Activated T-helper 1 cell treated with anti-CD3 and anti-CD28 coated beads, Interleukin-2, amount 50 U/mL, for 16 hours (primary cell): ENCODE measurements at places on chromosomes 3 and 15.
A peak's percentile ranks its signal among the peaks of the same experiment; 100 is the strongest.

DNA sequence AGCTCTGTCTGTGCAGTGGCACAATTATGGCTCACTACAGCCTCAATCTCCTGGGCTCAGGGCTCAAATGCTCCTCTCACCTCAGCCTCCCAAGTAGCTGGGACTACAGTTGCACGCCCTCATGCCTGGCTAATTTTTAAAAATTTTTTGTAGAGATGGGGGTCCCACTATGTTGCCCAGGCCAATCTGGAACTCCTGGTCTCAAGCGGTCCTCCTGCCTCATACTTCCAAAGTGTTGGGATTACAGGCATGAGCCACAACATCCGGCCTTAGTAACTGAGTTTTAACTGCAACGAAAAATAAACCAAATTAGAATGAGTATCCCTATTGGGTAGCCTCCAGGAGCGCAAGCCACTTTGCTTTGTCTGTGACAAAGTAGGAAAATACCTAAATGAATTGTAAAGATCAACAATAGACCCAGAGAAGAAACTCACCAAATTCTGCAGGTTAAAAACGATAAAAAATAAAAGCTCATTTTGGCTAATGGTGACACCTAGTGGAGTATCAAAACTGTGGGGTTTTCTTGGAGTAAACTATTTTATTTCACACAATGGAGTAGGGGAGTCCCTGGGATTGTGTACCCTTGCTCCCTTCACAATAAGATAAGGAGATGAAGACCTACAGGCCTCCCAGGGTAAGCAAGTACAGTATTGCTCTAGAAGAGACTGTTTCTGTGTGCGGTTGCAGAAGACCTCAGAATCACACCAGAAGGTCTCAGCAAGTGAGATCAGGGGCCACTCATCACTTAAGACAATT, 21.0 kb upstream of the CA12 start:
- DNase-seq = no peak

- DNase-seq = no peak
Measured at GRCh38 chr3:169394316-169394715, 269.2 kb downstream of the MECOM start.

GRCh38 chr3:168847291-168847883, 751.7 kb upstream of the GOLIM4 start:
- no peak for DNase-seq

DNA sequence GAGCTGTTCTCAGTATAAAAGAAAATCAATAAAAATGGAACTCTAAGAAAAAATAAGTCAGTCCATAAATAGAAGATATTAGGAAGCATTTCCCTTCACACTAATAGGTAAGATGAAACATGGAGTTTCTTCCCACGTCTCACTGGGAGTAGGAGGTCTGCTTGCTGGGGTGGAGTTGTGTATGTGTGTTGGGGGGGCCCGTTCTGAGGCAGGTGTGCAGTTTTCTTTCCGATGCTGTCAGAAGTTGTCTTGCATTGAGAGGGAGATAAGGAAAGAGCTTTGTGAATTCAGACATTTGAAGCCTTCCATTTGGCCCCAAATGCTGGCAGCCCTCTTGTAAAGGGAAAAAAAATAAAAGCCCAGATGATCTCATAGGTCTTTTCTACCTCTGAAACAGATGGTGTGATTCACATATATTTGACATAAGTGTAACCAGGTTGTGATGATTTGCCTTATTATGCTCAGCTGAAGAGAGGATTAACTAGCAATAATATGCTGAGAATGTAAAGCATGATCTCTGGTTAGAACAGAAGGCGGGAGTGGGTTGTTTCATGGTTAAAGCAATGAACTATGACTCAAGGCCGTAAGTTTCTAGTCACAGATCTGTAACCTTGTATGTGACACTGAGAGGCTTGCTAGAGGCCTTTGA, 8.8 kb downstream of the RASGRP1 start:
- no peak for DNase-seq

DNA sequence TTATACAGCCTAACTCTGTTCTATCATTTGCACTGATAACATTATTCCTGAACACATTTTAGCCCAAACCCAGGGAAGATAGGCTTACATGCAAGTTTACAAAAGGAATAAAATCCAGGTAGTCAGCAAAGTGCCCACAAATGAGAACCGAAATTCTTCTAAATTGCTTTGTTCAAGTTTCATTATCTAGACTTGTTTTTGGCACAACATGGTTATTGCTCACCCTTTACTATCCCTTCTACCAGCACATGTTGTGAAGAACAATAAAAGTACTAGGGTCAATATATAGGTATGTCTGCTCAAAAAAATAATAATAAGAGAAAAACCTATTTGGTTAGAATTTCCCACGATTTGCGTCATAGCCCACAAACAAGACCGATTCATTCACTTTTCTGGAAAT, 430.5 kb downstream of the FGF12 start:
- no peak for DNase-seq

DNA sequence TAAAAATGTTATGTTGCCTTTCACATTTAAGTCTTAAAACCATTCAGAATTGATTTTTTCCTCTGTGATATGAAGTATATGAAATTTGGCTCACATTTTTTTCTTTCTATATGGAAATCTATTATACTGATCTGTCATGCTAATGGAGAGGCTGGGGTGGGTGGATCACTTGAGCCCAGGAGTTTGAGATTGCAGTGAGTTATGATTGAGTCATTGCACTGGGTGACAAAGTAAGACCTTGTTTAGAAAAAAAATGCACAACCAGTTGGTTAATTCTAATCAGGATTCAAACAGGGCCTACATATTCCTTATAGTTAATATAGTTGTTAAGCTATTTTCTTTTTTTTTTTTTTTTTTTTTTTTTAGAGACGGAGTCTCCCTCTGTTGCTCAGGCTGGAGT, 230.5 kb downstream of the MFSD1 start:
- DNase-seq = no peak

DNA sequence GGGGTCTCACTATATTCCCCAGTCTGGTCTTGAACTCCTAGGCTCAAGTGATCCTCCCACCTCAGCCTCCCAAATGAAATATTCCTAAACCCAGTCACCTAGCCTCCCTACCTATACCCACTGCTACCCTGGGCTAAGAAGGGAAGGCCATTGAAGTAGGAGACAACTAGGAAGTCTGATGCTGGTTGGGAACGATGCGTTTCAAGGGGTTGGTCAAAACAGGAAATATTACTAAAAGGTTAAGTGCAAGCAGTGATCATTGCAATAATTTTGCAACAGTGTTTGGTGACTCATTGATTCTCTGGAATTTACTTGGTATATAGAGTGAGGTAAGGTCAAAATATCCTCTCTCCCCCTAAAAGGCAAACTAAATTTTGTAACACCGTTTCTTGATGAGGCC, 4.6 kb upstream of the UQCRC1 start:
- no peak for DNase-seq

- DNase-seq = no peak
Measured at GRCh38 chr3:124993466-124993865, 58.9 kb upstream of the MUC13 start.

- DNase-seq = no peak
Measured at GRCh38 chr15:33091983-33092693, 102.4 kb downstream of the FMN1 start.

GRCh38 chr15:92601592-92602266, 53.8 kb downstream of the FAM174B start:
- no peak for DNase-seq

DNA sequence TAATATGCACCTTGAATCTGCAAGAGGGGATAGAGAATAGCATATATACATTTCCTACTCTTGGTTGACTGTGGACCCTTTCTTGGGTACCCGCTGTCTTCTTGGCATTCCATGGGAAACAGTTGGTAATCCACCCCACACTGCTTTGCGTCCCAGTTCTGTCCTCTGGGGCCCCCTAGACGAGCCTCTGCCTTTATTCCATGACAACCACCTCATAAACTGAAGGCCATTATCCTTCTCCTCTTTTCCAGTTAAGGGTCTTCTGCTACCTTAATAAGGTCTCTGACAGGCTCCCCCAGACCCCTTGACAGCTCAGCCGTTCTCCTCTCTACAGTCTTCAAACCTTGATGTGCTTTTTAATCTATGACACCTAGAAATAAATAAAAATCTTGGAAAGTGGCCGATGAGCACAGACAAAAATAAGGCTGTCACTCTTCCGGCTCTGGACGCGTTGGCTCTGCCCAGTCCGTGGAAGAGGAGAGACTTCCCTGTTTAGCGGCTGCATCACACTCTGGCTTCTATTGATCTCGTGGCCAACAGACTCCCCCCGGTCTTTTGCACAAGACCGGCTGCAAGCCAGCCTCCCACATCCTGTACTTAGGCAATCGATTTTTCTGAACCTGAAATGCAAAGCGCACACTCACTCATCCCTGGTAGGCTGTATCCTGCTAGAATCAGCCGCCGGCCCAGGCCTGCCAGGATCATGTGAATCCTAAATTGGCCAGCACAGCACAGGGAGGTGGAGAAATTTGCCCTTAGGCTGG, 251.0 kb upstream of the TLE3 start:
- no peak for DNase-seq

GRCh38 chr3:69740103-69741021, 1.1 kb downstream of the MITF start:
- no peak for DNase-seq

DNA sequence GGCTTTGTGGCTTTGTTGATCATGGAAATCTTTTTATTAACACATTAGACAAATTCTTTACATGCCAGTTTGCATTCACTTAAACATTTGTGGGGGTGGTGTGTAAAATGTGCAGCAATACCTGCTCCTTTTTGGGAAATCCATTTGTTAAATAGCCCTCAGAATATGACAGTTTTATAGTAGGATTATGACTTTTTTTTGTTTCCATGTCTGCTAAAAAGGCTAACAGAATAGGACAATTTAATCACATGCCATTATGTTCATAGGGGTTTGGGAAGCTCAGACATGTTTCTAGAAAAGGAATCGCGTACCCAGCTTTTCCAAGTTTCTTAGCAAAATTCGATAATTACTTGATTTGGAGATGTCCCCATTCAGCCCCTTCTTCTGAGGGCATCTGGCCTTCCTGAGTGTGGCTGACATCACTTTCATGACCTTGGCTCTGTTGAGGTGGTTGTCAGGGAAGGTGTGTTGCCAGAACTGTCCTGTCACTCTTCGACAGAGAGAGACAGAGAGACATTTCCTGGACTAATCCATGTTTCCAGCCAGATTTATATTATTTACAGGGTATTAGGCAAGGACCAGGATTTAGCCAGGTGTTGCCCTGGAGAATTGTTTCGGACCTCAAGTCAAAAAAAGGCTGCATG, 126.4 kb downstream of the PTPRG start:
- DNase-seq = no peak

- no peak for DNase-seq
Measured at GRCh38 chr3:112303764-112304325, 9.8 kb upstream of the SLC9C1 start.

DNA sequence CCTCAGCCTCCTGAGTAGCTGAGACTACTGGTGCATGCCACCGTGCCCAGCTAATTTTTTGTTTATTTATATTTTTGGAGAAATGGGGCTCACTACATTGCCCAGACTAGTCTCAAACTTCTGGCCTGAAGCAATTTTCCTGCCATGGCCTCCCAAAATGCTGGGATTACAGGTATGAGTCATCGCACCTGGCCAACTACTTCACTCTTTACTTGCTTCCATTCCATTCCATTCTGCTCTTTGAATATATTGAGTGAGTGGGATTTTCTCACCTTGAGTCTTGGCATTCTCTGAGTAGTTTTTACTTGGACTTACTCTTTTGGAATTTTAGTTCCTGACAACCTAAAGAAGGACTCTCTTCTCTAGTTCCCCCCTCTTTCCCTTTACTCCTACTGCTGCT, 93.8 kb upstream of the UNC13C start:
- DNase-seq = no peak

DNA sequence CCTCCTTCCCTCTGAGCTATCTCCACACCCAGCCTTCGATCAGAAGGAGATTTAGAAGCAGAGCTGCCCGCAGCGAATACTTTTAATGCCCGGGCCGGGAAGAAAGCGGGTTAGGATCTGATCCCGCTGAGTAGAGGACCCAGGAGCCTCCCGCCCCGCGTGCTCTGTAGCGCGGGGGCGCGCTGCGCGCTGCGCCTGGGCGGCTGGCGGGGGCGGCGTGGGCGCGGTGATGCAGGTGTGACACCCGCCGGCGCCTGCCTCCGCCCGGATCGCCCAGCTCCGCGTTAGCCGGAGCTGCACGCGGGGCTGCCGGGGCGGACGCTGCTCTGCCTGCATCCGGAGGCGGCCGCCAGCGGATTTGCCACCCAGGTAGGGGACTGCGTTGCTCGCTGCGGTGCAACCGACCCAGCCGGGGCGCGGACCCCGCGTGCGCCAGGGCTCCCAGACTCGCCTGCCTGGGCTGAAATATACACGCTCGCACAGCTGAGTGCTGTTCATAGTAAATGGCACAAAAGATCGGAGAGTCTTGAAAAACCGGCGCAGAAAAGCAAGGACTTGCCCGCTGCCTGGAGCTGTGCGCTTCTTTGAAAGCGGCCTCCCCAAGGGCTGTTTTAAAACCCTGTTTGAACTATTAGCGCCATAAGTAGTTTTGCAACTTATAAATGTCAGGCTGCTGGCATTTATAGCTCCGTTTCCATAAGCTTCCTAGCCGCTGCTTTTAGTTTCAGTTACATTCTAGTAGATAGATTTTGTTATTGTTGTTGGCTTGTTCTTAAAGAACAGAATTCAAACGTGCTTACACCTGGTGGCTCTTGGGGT, at the start of gene SV2B:
SV2B (plus strand) TSS at position 263 of the 819 bp plus-strand sequence. CDS start 126,007 bp downstream, outside the sequence.
- peak; percentile 13 for DNase-seq

DNA sequence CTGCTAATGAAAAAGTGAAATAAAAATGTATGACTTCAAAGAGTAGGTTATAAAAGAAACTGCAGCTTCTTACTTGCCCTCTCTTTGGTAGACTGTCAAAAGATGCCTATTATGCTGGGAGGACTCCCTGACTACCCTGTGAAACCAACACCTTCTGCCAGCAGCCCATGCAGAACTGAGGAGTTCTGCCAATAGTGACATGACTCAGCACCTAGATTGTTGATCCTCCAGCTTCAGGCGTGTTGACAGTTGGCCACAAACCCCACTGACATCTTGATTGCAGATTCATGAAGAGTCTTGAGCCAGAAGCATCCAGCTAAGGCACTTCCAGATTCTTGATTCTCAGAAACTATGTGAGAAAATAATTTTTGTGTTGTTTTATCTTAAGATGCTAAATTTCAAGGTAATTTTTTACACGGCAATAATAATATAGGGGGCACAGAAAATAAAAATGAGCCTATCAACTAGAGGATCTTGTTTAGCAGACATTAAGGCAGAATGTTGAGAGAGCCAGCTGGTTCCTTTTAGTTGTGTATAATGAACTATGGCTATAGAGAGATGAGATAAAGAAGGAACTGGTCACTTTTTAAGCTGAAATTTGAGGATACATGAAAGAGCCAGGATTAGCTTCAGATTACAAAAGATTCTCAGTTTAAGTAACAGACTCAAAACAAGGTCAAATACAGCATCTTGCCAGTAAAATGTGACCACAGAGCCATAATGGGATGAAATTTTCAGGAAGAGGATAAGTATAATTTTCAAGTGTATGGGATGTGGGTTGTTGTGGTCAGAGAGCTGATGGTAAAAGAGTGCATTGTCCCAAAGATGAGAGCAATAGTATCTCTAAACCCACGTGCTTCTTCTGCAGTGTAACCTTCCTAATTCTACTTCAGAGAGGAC, 588.7 kb upstream of the CBLB start:
- DNase-seq = no peak

DNA sequence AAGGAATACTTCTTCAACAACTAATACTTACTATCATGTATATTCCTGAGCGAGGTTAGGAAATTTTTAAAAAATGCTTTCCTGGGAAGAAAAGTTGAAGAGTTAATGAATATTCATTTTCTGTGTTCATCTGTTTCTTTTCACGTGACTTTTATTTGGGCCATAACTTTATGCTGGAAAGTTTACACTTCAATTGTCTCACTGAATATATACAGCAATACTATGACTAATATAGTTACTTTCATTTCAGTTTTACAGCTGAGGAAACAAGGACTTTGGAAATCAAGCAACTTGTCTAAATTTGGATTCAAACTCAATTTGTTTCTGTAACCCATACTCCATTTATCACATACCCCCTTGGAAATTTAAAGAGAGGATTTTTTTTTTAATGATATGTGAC, 894.2 kb downstream of the ROBO1 start:
- DNase-seq = no peak
